ENCODE measurements at places on chromosomes 5 and 9.

DNA sequence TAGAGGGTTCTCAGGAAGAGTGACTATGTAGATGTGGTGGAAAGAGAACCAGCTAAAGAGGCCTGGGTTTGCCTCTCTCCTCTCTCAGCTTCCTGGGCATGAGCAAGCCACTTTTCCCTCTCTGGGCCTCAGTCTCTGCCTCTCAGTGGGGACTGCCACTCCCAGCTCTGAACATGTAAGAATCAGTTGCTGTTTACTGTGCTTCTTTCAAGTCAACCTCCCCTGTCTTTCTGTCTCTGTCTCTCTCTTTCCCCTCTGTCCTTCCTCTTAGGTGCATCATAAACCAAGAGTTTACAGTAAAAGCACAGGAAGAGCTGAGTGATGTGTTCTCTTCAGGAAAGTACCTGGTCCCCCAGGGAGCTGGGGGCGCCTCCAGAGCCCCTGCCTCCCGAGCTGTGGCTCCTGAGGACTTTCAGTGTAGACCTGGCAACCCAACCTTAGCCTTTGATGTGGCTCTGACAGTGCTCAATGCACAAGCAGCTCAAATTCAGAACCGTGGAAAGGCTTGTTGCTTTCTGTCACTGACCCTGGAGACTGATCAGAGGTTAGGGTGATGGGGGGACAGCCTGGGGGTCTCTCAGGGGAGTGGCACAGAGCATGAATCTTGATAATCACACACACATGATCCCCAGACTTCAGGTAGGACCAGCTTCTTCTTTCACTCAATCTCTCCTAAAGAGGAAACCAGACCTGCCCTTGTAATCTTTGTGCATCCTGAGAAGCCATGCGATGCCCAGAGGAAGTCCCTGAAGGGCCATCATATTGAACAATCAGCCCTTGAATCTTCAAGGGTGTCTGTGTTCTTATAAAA is 59.4 kb upstream of the TNFSF8 start:
- no peak for DNase-seq

DNA sequence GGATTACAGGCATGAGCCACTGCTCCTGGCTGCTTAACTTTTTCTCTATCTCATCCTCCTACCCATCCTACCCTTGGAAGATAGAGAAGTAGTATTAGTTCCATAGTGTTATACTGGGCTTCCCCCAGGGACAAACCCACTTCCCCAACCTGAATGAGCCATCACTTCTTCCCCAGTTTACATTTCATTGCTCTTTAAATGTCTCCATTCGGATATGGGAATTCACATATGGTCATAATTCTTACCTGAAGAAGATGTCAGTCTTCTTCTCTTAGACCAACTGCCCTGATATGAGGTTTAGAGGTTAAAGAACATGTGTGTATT is 1.9 kb downstream of the CD274 start:
- DNase-seq = no peak

- peak; percentile 40 for DNase-seq
Observed at GRCh38 chr9:76419782-76420380, 25.7 kb upstream of the RFK start.

GRCh38 chr9:96344458-96345180 is 38.9 kb downstream of the SLC35D2 start:
- peak; percentile 98 for DNase-seq

DNA sequence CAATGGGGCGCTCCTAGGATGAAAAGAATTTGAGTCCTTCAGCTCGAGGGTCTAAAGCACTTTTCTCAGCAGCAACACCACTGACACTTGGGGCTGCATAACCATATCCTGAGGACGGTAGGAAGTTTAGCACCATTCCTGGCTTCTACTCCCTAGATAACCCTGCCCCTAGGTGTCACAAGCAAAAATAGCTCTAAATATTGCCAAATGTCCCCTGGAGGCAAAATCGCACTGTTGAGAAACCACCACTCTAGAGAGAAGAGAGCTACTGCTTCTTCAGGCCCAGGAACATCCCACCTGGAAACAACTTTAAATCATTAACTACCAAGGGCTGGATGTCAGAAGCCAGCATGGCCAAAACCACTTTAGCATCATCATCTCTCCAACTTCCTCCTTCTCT is 29.8 kb downstream of the MYO10 start:
- no peak for DNase-seq

DNA sequence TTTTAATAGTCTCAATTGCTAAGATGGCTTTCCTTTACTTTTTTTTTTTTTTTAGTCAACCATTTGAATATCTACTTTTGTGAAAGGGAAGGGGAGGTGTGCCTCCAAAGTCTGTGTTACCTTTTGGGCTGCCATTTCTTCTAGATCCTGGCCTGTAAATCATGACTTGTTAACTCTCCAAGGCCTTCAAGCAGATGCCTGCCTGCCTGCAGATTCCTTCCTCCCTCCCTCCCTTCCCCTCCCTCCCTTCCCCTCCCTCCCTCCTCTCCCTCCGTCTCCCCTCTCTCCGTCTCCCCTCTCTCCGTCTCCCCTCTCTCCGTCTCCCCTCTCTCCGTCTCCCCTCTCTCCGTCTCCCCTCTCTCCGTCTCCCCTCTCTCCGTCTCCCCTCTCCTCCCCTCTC is 73.1 kb downstream of the COMMD10 start:
- no peak for DNase-seq

DNA sequence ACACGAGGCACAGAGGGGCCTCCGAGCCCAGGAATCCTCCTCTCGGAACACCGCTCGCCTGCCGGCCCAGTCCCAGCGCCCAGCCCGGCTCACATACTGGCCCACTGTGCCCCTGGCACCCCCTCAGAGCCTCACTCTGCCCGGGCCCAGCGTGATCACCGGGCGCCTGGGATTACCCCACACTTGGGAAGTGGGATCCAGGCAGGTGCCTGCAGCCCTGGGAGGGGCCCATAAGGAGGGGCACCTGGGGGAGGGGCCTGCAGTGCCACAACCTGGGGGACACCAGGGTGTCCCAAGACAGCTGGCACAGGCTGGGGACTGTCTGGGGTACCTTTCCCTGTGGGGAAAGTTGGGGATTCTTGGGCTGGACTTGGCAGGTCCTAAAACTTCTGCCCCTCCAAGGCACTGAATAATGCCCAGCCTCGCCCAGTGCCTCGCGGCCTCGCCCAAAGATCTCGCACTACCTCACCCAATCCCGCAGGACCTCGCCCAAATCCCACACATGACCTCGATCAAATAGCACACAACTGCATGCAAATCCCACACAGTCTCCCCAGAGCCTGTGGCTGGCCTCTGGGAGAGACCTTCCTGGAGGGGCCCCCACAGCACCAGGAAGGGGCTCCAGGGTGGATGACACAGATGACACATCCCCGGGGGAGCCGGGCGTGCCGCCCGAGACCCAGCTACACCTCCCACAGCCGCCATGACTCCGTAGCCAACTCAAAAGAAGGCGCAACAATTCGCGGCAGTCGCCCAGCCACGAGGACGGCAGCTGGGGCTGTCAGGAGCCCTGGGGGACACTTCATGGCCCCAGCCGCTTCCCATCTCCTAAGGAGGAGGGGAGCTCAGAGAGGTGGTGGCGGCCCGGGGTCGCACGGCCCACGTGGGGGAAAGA is 13.7 kb downstream of the NOTCH1 start:
- DNase-seq = no peak

DNA sequence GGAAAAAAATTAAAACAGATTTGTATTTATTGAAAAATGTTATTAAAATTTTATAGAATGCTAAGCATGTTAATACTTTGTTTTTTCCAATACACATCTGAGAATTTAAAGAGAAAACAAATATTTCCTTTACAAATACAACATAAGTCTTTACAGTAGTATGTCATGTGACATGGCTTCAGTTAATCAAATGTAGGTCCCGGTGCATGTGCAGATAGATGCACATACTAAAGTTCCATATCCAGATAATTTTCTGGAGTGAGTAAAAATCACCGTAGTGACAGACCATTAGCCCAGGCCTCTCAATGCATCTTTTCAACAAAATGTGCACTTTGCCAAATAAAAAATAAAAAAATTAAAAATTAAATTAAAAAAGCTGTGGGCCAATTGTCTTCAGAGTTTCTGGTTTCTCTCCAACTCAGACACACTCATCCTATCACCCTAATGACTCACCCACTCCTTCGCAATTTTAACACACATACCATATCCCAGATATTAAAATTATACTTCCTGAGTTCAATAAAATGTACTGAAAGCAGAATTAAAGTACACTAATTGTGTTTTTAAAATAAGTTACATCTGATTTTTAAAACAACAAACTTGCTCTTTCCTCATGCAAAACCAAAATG is 508.1 kb downstream of the NR2F1-AS1 start:
- peak; percentile 60 for DNase-seq

GRCh38 chr5:132022737-132023136 is 11.3 kb upstream of the ACSL6 start:
- no peak for DNase-seq

GRCh38 chr9:86082870-86083269 is 16.5 kb downstream of the GOLM1 start:
- no peak for DNase-seq

- DNase-seq = no peak
Observed at GRCh38 chr5:170357955-170358444, 31.2 kb downstream of the KCNMB1 start.

DNA sequence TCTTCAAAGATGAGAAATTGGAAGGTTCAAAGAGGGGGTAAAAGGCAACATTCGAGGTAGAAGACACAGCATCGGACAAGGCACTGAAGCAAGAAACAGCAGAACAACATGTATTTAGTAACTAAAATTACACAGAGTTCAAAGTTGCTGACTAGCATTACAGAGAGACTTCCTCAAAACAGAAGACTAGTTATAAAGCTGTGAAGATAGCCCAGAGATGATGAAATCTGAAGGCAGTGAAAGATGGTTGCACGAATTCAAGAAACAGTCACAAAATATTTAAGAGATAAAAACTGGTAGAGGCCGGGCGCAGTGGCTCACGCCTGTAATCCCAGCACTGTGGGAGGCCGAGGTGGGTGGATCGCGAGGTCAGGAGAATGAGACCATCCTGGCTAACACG is 16.3 kb downstream of the MAPKAP1 start:
- DNase-seq = no peak

DNA sequence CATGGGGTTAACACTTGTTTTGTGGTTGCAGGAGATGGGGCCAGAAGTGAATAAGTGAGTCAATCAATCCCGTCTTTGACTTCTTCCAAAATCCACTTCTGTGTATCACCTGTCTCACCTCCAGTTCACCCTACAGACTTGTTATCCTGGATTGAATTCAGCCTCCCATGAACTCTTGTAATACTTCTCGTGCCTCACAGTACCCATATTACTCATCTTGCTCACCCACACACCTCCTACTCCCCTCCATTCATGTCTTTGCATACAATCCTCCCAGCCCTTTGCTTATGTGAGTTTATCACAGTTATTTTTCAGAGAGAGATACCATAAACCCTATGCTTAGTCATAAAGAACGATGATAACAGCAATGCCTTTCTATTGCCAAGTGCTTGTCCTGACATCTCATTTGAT is 52.9 kb upstream of the PAPPA start:
- peak; percentile 77 for DNase-seq

DNA sequence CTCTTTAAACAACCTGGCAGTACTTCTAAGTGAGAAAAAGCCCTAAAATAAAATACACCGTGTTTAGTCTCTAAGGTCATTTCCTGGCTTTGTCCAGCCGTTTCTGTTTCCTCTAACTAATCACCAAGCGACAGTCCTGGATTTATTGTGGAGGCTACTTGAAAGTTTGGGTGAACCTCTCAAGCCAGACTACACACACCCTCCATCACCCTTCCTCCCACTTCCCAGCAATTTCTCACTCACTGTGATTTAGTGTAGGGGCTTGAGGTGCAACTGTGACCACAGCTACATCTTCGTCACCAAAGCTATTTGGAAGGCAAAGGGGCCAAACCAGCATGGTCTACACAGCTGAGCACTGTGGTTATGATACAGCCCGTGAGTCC is 240.0 kb upstream of the SLC24A2 start:
- DNase-seq = peak; percentile 6

GRCh38 chr5:61824396-61824795 is 481.6 kb upstream of the KIF2A start:
- DNase-seq = no peak

DNA sequence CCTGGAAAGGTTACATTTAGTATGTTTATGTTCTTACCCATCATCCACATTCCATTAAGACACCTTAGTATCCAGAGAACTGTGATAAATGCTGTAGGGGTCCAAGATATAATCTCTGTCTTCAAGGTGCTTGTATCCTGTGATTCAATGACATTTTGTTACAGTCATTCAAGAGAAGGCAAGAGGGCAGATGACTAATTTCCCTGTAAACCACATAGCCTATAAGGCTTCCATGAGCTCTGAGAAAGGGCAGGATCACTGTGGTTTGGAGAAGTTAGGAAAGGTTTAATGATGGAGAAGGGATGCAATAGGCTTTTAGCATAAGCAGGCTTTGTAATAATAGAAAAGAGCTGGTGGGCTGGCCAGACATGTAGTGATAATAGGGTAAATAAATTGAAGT is 40.0 kb downstream of the PAPPA start:
- peak; percentile 62 for DNase-seq

- DNase-seq = no peak
Observed at GRCh38 chr9:34579104-34579807, 10.3 kb downstream of the CNTFR start.

GRCh38 chr9:70046274-70047070 is 2.8 kb downstream of the MAMDC2 start:
- DNase-seq = peak; percentile 22

- no peak for DNase-seq
Observed at GRCh38 chr5:168011096-168011495, 280.3 kb upstream of the WWC1 start.

DNA sequence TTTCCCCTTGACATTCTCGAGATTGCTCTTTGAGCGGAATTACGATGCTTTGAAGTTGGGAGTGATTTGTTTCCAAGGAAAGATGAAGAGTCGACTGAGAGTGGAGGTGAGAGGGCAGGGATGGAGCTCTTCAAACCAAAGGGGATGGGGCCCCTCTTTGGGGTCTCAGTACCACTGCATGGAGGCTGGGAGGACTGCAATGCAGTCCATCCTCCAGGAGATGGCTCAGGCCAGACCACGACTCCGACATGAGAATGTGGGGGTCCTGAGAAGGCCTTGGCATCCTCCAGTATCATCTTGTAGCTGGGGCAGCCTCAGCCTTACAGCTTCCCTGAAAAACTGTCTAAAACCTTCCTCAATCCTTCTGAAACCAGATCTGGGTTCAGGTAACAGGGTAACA is 51.1 kb upstream of the CDKN2AIPNL start:
- DNase-seq = no peak

DNA sequence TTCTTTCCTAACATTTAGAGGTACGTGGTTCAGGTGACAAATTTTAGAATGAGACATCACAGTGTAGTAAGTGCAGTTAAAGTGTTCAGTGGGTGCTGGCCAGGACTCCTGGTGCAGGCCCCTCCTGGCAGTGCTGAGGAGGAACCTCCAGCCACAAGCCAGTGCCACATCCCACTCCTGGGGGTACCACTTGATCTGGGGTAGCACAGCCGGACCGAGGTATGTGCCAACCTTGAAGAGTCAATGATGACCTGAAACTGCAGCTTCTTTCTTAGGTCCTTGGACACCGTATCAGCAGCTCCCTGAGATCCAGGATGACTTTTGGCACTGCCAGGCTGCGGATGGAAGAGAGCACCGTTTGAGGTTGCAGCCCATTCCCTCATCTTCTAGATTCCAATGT is 310.4 kb upstream of the IRX4 start:
- DNase-seq = no peak

- no peak for DNase-seq
Observed at GRCh38 chr9:110978516-110978915, 59.8 kb downstream of the LPAR1 start.

GRCh38 chr5:39948867-39949468 is 524.2 kb upstream of the DAB2 start:
- peak; percentile 82 for DNase-seq

Data from fibroblast of pulmonary artery (primary cell).